Left lobe of liver (tissue), 2 donors: ENCODE measurements at places on chromosomes 7 and 10.

GRCh38 chr10:112409755-112410154, 35.8 kb downstream of the ACSL5 start:
- no peak for DNase-seq

GRCh38 chr10:94428766-94429707, 26.7 kb downstream of the TBC1D12 start:
- DNase-seq, result no peak

GRCh38 chr7:148524479-148525224, 65.9 kb upstream of the C7orf33 start:
- no peak for DNase-seq

DNA sequence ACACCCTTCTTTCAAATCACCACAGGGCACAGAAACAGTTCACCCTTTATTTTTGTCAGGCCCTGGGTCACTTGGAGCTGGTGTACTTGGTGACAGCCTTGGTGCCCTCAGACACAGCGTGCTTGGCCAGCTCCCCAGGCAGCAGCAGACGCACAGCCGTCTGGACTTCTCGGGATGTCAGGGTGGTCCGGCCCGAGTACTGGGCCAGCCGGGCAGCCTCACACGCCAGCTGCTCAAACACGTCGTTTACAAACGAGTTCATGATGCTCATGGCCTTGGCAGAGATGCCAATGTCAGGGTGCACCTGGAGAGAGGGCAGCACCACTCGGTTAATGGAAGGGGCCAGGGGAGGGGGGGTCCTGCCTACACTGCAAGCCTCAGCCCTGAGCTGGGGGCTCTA, 2.5 kb downstream of the H2BK1 start:
- DNase-seq, result no peak

DNA sequence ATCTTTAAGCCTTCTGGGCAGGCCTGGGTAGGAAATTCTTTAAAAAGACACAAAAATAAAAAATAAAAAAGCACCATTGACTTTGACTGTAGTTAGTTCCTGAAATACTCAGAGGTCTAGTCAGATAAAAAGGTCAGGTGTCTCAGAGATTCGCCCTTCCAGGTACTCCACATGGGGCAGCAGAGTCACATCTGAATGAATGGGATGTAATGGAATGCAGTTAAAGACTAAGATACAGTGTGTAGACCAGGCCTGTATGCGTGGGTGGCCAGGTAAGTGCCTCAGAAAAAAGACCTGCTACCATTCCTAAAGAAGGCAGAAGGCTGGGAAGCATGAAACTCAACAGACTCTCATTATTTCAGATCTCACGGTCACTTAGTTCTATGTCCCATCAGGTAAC, 68.6 kb upstream of the SEM1 start:
- DNase-seq, result no peak

DNA sequence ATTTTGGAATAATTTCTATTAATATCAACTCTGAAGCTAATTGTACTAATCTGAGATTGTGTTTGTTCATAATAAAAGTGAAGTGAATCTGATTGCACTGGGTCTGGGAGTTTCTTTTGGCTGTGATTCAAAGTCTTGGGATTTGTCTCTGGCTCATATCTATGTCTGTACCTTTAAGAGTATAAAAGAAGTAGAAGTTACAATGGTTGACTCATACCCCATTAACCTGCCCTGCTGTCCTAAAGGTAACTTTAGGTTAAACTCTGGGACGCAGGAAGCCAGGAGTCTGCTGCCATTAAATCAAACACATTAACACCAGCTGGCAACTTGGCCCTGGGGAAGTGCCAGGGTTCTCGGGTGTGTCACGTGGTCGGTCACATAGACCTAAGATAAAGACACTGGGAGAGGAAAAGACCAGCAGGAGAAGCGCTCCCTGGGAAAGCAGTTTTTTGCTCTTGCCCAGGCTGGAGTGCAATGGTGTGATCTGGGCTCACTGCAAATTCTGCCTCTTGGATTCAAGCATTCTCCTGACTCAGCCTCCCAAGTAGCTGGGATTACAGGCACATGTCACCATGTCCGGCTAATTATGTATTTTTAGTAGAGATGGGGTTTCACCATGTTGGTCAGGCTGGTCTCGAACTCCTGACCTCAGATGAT, 17.8 kb downstream of the SCD start:
- peak; percentile 97 for DNase-seq

DNA sequence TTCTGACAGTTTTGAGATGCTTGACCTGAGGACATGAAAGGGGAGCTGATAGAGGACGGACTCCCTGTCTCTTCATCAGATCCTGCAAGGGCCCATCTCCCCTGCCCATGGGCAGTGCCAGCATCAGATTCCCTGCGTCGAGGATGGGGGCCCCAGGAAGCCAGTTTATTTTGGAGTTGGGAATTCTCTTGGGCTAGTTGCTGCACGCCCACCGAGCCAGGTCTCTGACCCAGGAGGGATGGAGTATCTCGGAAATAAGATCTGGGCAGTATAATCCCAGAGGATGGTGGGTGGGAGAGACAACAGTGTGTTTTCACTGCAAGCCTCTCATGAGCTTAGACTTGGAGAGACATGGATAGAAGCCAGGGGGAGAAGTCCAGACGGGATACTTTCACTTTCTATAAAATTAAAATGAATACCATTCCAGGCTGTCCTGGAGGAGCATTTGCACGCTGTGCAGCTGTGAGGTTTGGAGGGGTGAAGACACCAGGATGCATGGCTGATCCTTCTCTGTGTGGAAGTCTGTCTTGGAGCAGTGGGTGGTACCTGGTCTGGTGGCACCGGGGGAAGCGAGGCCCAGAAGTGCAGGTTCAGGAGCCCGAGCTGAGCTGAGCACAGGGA, 25.8 kb downstream of the DOCK1 start:
- no peak for DNase-seq

DNA sequence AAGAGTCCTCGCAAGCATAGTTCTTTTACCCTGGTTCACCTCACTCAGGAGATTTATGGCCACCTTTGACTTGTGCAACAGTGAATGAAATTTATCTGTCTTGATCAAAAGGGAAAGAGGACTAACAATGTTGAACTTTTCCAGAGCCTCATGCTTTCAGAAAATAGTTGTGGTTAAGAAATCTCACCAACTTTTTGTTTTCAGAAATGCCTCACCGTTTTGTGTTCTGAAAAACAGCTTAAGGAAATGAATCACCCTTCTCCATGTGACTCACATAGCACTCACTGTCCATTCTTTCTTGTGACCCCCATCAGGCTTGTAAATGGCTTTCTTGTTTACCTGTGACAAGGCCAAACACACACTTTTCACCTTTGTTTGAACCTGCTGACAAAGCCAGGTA, 148.6 kb upstream of the FAM3C start:
- DNase-seq, result no peak

DNA sequence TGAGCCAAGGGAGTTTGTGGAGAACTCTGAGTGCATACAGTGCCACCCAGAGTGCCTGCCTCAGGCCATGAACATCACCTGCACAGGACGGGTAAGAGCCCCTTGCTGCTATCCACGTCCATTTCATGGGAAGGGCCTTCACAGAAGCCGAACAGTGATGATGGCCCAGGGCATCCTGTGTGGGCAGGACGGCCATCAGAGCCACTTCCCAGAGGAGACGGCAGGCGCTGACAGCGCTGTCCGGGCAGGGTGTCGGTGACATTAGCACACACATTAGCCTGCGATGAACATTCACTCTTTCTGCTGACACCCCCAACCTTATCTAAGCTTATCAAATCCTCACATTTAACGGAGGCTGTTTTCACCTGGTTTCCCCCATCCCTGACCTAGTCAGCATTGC, 144.9 kb downstream of the EGFR start:
- peak; percentile 33 for DNase-seq

GRCh38 chr7:141276031-141276430, 202.2 kb downstream of the TMEM178B start:
- no peak for DNase-seq

GRCh38 chr10:132906836-132907235, 35.5 kb downstream of the CFAP46 start:
- no peak for DNase-seq
